ENCODE measurements at places on chromosomes 6 and 20. TPM values are rescaled to one million over a fixed set of nuclear protein-coding genes. Genes with fewer than 3 reads are reported as not detected.

FAM162B gene
- total RNA-seq = 0.23 TPM

KIAA0408 gene
- total RNA-seq = 2.0 TPM

DPM1 gene
- 72.8 TPM for total RNA-seq

DNA sequence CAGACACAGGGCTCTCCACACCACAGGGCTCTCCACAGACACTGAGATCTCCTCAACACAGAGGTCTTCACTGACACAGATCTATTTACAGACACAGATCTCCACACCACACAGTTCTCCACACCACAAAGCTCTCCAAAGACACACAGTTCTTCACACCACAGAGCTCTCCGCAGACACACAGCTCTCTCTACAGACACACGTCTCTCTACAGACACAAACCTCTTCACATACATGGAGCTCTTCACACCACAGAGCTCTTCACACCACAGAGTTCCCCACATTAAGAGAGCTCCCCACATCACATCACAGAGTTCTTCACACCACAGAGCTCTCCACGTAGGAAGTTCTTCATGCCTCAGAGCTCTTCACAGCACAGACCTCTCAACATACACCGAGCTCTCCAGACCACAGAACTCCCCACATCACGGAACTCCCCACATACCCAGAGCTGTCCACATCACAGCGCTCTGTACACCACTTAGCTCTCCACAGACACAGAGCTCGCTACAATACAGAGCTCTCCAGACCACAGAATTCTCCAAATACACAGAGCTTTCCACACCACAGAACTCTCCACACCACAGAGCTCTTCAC is 53.9 kb downstream of the ERMARD start:
- no peak for DNase-seq

GRCh38 chr6:86789779-86790411 is 147.4 kb upstream of the HTR1E start:
- DNase-seq = no peak

DNA sequence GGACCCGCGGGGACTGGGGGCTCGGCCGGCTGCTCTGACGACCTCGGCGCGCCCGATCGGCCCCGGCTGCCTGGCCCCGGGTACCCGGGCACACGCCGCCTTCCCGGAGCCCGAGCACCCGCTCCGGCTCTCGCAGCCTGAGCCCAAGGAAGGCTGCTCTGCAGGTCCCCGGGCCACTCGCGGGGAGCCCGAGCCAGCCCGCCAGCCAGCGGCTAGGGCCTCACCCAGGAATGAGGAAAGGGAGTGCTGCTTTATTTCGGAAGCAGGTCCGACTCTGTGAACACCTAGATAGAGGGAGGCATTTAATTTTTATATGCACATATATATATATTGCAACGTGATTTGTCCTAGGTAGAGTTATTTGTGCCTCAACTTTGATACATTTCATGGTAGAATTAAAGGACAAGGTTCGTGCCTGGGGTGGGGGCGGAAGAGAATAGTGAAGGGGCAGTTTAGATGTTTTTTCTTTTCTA is 15.5 kb downstream of the FOXA2 start:
- DNase-seq = no peak

DNA sequence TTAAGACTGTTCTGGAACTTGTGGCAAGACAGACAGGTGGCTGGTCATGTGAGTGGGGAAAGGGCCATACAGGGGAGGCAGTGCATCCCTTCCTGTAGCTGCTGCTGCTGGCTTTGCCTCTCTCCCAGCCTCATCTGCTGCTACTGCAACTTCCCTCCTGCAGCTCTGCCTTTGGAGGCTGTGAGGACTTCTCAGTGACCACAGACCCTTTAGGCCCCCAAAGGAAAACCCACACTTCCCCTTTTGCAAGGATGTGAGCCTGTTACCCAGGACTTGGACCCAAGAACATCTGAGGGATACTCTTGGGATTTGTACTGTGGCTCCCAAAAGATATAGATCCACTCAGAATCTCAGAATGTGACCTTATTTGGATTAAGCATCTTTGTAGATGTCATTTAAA is 91.0 kb downstream of the TMEM170B start:
- no peak for DNase-seq

- DNase-seq = no peak
These were observed 36.2 kb downstream of the RSPO4 start for GRCh38 chr20:965956-966355.

- DNase-seq = no peak
These were observed 1.0 kb downstream of the LRP11 start for GRCh38 chr6:149862922-149863697.

DNA sequence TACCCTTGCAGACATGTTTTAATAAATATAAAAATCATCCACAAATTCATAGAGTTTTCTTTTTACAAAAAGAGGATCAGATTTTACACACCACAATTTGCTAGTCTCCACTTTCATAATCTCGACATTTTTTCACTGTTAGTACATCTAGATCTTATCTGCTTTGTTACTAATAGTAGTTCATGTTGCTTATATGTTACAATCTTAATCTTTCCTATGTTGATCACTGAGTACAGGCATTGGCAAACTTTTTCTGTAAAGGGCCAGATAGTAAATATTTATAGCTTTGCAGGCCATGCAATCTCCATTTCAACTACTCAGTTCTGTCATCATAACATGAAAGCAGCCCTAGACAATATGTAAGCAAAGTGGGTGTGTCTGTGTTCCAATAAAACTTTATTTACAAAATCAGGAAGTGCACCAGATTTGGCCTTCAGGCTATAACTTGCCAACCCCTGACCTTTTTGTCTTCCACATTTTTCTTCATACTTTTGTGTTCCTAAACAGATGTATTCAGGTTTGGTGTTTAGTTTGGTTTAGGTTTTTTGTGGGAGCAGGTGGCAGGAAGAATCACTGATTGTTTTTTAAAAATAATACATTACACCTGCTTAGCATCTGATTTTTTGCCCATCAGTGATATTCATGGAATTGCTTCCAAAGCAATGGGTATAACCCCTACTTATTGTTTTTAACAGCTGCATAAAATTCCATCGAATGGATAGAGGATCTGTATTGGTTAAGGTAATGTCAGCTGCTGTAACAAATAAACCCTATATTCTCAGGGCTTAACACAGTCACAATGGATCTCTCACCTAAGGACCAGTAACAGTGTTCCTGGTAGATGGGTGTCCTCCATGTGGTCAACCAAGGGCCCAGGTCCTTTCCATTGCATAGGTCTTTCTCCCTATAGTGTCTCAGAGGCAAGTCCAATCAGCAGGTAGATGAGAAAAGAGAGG is 61.2 kb downstream of the EYA2 start:
- DNase-seq = no peak

- DNase-seq = no peak
These were observed 19.2 kb downstream of the PSMG4 start for GRCh38 chr6:3277851-3278416.

- DNase-seq = no peak
These were observed 99.7 kb downstream of the IRF4 start for GRCh38 chr6:491233-491632.

GRCh38 chr20:39009348-39009747 is 47.2 kb downstream of the DHX35 start:
- DNase-seq = no peak

- no peak for DNase-seq
These were observed 23.5 kb upstream of the IBTK start for GRCh38 chr6:82270881-82271635.

DNA sequence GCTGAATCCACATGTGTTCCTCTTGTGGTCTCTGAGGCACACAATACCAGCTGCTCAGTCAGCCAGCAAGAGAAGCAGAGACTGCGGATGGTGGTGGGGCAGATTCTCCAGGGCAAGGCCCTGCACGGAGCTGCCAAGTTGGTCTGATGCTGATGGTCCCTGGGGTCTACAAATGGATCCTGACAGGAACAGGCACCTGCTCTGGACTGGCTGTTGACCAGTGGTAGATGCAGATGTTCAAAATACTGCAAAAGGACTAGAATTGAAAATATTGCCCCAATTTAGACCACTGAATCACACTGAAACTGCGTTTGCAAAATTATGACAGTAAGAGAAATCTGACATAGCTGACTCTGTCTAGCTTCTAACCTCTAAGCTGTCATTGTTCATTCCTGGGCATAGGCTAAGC is 29.6 kb upstream of the TUBB2A start:
- no peak for DNase-seq

Measured in epithelial cell of proximal tubule (primary cell).